ENCODE measurements at places on chromosomes 7 and 10. TPM values are rescaled to one million over a fixed set of nuclear protein-coding genes. Genes with fewer than 3 reads are reported as not detected.
A peak's percentile ranks its signal among the peaks of the same experiment; 100 is the strongest.

- DNase-seq, result no peak
Observed at GRCh38 chr7:121544726-121545125, 148.6 kb upstream of the FAM3C start.

GRCh38 chr7:94486216-94486615 is 23.4 kb upstream of the CASD1 start:
- DNase-seq, result no peak

DNA sequence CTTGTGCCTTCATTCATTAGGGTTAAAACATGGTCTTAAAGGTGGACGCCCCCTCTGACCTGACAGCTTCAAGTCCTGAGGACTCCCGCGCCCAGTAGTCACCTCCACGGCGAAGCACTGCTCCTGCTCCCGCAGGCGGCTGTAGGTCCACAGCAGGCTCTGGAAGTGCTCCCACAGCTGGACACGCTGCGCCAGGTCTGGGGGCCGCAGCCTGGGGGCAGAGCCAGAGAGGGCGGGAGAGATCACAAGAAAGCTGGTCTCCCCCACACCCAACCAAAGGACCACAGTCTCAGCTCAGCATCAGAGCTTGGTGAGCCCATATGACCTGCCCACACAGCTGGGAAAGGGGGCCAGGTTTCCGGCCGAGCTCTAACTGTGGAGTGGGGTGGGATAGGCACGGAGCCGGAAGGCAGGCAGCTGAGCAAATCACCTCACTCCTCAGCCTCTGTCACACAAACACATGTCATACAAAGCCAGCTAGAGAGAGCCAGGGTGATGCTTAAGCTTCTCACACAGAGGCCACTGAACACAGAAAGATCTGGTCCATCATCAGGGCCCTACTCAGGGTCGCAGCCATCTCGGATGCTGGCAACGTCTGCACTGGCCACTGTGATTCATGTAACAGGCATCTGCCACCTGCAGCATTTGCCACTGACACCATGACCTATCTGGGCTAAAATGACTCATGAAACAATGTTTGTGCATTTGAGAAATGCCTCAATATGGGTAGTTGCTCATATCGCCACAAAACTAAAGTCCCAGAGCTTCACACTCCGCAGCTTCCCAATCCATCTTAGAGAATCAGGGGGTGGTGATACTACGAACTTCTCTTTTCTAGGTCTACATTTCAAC is 12.6 kb downstream of the HPS1 start:
- no peak for DNase-seq

GRCh38 chr10:19913987-19914386 is 97.8 kb downstream of the PLXDC2 start:
- DNase-seq, result no peak

Gene AGMO
- total RNA-seq, result not detected

GRCh38 chr7:139494835-139495579 is 11.5 kb upstream of the KLRG2 start:
- DNase-seq, result peak; percentile 70

GRCh38 chr7:103379270-103379975 is 32.0 kb downstream of the PSMC2 start:
- no peak for DNase-seq

GRCh38 chr7:45179666-45180065 is 22.1 kb downstream of the RAMP3 start:
- DNase-seq, result no peak

- no peak for DNase-seq
Observed at GRCh38 chr7:128908750-128909624, 1.5 kb downstream of the KCP start.

Gene OR2A5
- not detected for total RNA-seq

DNA sequence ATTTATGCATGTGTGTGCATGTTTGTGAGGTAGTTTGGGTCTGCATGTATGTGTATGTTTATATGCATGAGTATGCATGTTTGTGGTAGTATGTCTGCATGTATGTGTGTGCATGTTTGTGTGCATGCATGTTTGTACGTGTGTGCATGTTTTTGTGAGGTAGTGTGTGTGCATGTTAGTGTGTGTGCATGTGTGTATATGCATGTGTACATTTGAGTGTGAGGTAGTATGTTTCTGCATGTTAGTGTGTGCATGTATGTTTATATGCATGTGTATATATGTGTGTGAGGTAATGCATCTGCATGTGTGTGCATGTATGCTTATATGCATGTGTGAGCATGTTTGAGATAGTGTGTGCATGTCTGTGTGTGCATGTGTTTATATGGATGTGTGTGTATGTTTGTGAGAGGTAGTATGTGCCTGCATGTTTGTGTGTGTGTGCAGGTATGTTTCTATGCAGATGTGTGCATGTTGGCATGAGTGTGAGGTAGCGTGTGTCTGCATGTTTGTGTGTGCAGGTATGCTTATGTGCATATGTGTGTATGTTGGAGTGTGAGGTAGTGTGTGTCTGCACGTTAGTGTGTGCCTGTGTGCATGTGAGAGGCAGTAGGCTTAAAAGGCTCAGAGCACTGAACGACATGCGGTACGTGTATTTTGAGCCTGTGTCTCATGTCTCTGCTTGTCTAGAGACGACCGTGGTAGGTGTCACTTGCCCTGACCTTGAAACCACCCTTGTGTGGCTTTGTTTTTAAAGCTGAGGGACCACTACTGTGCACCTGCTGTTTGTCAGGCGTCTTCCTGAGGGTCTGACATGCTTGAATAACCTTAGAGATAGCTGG is 43.7 kb downstream of the PFKP start:
- no peak for DNase-seq

Gene TMEM270
- not detected for total RNA-seq

DNA sequence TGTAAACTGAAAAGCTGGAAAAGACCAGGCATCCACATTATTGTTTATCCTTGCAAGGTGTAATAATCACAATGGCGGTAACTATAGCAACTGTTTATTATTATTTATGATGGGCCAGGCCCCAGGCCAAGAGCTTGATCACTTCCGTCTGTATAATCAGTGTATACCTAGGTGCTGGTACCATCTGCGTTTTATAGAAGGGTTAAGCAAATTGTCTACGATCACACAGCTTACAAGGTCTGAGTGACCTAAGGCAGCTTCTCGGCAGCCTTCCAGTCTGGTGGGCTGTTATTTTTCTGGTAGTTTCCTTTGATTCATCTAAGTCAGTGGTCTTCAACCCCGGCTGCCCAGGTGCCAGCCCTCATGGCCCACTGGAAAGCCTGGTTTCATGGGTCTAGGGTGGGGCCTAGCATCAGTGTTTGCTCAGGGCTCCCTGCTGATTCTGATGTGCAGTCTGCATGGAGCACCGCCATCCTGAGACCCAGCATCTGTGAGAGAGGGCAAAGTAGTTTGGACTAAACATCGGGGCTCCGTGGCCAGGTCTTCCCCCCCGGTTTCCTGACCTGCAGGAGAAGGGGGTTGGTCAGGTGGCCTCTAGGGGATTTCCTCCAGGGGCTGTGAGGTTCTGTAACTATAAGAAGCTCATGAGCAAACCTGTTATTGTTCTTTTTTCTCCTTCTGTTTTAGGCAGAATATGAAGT is 146.4 kb downstream of the RGS10 start:
- no peak for DNase-seq

DNA sequence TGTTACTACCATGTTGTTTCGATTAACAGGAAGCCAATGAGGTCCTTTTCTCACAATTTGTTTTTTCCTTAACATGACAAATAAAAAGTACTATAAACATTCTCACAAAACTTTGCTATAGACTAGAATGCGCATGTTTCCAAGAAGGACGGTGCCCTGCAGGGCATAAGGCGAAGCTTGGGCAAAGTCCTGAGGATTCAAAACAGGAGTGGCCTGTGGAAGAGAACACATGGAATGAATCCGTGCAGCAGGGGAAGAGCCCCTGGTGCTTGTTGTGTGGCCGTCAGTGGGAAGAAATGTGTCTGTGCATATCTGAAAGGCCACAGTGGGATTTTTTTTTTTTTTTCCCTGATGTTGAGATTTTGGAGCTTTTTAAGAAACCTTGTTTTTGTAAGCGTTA is 67.6 kb downstream of the ITGA8 start:
- no peak for DNase-seq

Gene TCERG1L
- total RNA-seq, result 0.20 TPM

DNA sequence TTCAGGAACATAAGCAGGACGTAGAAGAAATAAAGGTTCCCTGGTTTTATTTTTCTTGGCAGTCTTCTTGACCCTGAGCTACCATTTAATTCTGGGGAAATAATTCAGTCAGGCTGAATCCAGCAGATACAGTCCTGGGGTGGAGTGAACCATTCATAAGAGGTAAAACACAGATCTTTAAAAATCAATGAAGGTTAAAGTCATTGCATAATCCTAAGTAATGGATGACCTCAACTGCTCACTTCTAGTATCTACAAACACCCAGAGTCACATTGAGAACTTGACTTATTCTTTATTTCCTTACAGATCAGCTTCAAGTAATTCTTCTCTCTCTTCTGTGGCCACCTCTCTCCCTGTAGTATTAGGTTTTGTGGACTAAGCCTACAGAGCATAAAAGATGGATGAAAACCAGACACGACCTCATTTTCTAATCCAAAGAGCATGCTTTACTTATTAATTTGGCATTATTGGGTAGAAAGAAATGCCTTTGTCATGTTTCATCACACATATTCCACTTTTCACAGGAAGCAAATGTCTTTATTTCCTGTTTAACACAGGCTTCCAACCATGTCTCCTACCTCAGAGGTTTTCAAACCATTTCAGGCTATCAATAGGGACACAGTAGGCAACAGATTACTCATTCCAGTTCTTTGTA is 182.3 kb upstream of the IMMP2L start:
- DNase-seq, result no peak

Gene UNCX
- not detected for total RNA-seq

DNA sequence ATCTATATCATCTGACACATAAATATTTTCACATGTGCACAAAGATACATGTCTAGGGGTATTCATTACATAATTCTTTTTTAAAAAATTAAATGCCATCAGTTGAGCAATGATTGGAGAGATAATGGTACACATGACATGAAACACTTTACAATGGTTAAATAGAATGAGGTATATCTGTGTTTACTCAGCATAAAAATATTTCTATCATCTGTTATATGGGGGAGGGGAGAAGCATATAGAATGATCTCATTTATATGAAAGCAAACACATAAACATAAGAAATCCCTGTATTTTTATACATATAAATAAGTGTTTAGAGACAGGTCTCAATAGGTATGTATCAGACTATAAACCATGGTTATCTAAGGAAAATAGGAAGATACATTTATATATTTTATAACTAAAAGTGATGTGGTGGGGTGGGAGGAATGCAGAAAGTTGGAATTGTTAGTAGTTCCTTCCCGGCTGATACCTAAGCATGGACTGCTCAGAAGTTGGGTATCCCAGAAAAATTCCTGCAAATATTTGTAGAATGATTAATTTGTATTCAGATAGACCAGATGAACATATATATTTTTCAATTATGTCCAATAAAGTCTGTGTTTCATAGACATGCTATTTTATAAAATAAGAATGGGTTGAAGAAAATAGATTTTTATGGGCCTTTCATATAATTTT is 75.1 kb downstream of the SHOC2 start:
- no peak for DNase-seq

Gene CYP2C19
- not detected for total RNA-seq

- DNase-seq, result no peak
Observed at GRCh38 chr7:149867762-149868622, 5.8 kb upstream of the ATP6V0E2 start.

- DNase-seq, result no peak
Observed at GRCh38 chr7:28169230-28169629, 11.4 kb downstream of the JAZF1 start.

Gene ASB10
- not detected for total RNA-seq

Gene TMEM196
- total RNA-seq, result not detected

DNA sequence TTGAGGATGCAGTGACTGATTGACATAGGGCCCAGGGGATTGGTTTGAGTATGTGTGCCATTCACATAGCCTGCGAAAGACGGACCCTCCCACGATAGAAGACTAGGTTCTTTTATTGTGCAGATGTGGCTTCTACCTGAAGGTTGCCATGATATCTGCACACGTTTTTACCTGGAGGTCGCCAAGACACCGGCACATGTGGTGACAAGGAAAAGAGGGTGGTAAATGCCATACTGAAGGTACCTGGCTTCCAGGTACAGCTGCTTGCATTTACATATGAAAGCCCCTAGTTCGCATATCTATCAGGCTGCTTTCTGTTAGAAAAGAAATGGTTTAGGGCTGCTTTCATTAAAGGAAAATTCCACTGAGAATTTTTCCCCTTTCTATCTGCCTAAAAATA is 43.6 kb downstream of the ZNF22 start:
- no peak for DNase-seq

DNA sequence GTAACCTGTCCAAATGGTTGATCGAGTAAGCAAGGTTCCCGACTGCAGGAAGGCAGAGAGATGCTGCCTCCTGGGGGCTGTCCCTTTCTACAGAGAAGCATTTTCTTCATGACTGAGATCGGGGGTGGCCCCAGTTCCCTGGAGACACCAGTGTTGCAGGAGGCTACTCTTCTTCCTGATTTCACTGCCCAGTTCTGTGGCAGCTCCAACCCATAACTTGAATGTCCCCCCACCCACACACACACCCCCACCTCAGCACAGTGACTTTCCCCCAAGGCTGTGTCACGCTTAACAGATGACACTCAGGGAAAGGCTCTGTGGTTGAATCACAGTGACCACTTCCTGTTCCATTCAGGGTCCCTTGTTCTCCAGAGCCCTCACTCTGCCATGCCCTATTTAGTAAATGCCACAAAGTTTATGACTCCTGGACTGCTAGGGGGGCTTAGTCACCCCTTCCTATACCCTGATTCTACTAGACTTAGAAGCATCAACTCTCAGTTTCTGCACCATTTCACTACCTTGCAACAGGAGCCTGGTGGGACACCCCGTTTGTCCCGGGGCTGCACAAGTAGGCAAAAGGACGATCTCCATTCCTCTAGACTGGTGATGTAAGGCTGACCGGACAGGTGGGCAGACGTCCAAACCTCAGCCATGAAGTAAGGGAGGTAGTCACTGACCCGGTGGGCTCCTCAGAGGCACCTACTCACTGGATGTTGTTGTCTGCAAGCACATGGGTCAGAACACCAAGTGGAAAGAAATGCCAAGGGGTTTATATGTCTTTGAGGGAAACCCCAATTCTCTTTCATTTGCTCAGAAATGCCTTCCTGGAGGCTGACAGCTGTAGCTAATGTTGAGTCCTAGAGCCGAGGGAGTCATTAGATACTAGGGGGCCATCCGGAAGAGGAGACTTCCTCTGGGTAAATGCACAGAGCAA is 31.3 kb upstream of the SMC3 start:
- peak; percentile 88 for DNase-seq

Gene EGFR
- not detected for total RNA-seq

Gene GNG11
- not detected for total RNA-seq

- DNase-seq, result no peak
Observed at GRCh38 chr10:124459395-124459794, 2.2 kb upstream of the LHPP start.

DNA sequence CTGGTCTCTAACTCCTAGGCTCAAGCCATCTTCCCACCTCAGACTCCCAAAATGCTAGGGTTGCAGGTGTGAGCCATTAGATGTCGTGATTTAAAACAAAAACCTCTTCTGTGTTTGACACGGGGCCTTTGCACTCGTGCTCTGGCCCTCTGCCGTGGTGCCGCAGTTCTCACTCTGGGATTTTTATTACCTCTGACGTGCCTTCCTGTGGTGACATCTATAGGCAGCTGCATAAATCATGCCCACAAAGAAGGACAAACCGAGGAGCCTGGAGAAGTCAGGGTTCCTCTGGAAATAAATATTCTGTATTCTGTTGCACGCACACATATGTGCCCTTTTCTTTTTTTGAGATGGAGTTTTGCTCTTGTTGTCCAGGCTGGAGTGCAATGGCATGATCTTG is 25.9 kb upstream of the OCM start:
- DNase-seq, result no peak
